ENCODE measurements at places on chromosomes 16 and 17.

- DNase-seq, result no peak
These were observed 8.0 kb downstream of the SEZ6 start for GRCh38 chr17:28997806-28998205.

DNA sequence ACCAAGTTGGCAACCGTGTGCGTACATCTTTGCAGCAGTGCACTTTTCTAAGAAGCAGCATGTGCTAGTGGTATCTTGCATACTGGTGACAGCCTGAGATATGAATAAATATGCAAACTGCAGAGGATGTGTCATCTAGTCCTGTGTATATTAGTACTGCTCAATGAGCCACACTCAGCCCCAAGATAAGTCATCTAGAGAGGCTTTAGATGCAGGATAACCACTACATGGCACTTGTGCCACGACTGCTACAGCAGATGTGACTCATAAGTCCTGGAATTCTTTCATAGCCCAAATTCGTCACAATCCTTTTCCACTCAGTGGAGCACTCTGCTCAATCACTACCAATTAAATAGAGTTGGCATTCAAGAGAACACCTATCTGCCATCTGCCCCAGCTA is 171.5 kb downstream of the AXIN2 start:
- no peak for DNase-seq

DNA sequence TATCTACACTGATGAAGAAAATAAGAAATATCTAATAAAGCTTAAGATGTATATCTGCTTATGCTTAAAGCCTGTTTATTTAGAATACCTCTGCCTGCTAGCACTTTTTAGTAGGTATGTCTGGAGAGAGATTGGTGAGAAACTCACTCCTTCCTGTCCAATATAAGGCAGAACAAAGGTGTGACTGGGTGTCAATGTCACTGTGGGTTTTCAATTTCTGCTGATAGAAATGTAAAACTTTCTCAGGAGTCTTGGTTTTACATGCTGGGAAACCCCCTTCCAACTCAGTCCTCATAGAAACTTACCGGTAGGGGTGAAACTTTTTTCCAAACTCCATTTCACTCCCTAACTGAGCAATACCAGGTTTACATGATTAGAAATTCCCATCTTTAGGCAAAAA is 17.8 kb upstream of the MPHOSPH6 start:
- no peak for DNase-seq

DNA sequence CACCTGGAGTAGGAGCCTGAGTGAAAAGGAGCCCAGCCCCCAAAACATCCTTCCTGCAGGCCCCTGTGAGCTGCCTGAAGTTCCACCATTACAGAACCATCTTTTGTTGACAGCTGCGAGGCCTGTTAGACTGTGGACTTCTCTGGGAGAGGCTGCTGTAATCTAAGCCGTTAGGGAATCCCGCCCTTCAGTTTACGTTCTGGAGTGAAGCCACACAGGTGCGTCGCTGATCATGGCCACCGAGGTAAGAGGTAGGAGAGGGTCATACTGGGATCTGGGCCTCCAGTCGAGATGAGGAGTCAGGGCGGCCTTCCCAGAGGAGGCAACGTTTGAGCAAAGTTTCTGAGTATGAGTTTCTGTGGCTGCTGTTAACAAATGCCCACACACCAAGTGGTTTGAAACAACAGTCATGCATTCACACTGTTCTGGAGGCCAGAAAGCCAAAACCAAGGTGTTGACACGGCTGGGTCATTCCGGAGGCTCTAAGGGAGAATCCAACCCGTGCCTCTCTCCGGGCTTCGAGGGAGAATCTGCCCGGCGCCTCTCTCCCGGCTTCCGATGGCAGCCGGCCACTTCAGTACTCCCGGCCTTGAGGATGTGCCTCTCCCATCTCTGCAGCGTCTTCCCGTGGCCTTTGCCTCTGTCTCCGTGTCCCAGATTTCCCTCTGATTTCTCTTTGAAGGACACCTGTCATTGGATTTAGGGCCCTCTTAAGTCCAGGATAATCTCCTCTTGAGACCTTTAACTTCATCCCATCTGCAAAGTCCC is 26.6 kb upstream of the ATP2C2 start:
- no peak for DNase-seq

DNA sequence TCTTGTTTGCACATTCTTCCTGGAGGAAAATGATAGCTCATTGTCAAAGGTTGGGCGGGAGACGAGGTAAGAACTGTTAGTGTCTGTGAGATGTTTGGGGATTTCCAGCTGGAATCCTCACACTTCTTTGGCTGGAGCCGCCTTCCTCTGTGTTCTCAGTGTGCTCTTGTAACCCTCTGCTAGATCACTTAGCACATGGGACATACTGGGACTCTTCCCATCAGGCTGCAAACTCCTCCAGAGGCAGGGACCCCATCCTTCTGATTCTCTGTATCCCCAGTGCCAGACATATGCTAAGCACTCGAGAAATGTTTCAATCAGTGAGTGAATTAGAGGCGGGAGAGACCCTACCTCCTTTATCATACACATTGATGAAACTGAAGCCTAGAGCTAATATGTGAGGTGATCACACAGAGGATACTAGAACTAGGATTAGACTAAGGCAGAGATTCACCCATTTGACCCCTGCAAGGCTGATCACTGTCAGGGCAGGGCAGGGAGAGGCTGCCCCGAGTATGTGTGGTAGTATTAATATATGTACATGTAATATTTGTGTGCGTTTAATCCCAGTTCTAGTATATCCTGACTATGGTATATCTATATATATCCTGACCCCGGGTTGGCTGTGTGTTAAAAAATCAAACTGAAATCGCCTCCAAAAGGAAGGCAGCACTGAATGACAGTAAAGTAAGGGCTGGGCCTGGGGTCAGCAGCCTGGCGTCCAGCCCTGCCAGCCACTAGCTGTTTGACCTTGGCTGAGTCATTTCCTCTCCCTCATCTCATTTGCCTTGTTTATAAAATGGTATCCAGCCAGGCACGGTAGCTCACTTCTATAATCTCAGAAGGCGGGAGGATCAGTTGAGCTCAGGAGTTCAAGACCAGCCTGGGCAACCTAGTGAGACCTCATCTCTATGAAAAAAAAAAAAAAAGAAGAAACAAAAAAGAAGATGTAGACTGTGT is 75.5 kb upstream of the TBX2 start:
- no peak for DNase-seq

- no peak for DNase-seq
These were observed 15.1 kb upstream of the CSNK2A2 start for GRCh38 chr16:58212824-58213655.

- no peak for DNase-seq
These were observed 27.0 kb downstream of the ABCC12 start for GRCh38 chr16:48128769-48129168.

DNA sequence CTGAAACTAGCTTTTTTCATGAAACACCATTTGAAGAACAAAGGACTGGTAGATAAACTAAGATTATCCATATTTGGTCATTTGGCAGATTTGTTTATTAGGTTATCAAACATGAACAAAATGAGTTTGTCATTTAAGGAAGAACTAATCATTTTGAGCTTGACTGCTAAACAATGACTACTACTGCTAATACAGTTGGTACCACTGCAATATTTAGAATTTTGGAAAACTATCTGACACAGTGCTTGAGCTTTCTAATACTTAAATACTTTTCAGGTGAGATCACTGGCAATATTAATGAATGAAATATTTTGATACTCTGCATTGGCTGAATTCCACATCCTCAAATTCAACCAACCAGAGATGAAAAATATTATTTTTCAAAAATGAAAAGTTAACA is 47.2 kb downstream of the MED13 start:
- no peak for DNase-seq

GRCh38 chr17:42880776-42881310 is 19.8 kb upstream of the G6PC1 start:
- DNase-seq, result no peak

GRCh38 chr16:14513389-14514107 is 116.5 kb downstream of the PARN start:
- no peak for DNase-seq

GRCh38 chr17:4703330-4703691 is 626 bp downstream of the PELP1 start:
- DNase-seq, result no peak

- DNase-seq, result no peak
These were observed 12.3 kb upstream of the EFCAB13 start for GRCh38 chr17:47311420-47311819.

DNA sequence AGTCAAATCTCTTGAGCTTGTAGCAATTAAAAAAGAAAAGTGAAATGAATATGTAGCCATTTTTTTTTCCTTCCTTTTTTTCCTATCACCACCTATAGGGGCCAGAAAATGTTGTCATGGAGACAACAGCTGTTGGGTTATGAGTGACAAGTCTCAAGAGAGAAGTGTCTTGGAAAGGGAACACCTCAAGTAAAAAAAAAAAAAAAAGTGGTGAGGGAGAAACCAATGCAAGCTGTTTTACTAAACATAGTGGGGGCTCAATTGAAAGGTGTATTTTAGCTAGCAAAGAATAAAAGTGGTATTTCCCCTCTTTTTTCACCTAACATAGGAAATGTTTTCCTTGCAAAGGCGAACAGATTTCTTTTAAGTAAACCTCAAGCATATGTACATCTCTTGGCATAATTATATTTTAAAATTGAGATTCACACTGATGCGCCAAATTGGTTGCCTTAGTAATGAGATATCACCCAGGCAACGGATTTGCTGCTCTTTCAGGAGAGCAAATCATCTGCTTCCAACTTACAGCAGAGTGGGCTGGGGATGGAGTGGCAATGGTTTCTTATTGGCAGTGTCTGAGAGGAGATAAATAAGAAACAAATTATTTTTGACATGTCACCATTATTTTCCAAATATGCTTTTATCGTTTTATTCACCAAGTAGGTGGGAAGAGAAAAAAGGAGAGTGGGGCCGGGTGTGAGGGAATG is 183.6 kb downstream of the MYO1D start:
- peak; percentile 21 for DNase-seq

GRCh38 chr16:56354746-56355145 is 70.6 kb downstream of the AMFR start:
- DNase-seq, result no peak

DNA sequence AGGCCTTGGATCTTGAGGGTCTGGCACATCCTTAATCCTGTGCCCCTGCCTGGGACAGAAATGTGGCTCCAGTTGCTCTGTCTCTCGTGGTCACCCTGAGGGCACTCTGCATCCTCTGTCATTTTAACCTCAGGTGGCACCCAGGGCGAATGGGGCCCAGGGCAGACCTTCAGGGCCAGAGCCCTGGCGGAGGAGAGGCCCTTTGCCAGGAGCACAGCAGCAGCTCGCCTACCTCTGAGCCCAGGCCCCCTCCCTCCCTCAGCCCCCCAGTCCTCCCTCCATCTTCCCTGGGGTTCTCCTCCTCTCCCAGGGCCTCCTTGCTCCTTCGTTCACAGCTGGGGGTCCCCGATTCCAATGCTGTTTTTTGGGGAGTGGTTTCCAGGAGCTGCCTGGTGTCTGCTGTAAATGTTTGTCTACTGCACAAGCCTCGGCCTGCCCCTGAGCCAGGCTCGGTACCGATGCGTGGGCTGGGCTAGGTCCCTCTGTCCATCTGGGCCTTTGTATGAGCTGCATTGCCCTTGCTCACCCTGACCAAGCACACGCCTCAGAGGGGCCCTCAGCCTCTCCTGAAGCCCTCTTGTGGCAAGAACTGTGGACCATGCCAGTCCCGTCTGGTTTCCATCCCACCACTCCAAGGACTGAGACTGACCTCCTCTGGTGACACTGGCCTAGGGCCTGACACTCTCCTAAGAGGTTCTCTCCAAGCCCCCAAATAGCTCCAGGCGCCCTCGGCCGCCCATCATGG is 4.0 kb upstream of the ADGRG3 start:
- DNase-seq, result no peak

DNA sequence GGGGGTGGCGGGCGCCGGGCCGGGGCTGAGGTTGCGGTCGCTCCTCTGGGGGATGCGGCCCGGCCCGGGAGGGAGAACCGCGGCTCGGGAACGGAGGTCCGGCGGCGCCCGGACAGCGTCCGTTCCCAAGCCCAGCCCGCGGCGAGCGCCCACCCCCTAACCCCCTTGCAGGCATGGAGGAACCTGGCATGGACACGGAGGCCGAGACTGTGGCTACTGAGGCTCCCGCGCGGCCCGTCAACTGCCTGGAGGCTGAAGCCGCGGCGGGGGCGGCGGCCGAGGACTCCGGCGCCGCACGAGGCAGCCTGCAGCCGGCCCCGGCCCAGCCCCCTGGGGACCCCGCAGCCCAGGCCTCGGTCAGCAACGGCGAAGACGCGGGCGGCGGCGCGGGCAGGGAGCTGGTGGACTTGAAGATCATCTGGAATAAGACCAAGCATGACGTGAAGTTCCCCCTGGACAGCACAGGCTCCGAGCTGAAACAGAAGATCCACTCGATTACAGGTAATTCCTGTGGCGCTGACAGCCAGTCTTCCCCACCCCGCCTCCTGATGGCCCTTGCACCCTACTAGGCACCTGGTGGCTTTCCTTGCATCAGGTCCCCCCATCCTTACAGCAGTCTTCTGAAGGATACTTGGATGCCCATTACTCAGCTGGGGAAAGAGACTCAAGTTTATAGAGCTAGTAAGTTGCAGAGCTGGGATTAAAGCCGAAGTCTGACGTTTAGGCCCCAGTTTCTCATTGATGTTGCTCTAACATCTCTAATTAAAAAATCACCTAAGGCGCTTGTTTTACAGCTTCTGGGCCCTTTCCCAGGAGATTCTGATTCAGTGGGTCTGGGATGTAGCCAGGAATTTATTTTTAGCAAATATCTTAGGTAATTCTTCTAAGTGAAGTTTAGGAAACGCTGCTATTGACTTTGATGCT is 514 bp downstream of the UBFD1 start:
- no peak for DNase-seq

- DNase-seq, result no peak
These were observed 173.3 kb upstream of the CACNG5 start for GRCh38 chr17:66661411-66662256.

- DNase-seq, result no peak
These were observed 51.8 kb upstream of the MAP3K14 start for GRCh38 chr17:45368651-45369050.

DNA sequence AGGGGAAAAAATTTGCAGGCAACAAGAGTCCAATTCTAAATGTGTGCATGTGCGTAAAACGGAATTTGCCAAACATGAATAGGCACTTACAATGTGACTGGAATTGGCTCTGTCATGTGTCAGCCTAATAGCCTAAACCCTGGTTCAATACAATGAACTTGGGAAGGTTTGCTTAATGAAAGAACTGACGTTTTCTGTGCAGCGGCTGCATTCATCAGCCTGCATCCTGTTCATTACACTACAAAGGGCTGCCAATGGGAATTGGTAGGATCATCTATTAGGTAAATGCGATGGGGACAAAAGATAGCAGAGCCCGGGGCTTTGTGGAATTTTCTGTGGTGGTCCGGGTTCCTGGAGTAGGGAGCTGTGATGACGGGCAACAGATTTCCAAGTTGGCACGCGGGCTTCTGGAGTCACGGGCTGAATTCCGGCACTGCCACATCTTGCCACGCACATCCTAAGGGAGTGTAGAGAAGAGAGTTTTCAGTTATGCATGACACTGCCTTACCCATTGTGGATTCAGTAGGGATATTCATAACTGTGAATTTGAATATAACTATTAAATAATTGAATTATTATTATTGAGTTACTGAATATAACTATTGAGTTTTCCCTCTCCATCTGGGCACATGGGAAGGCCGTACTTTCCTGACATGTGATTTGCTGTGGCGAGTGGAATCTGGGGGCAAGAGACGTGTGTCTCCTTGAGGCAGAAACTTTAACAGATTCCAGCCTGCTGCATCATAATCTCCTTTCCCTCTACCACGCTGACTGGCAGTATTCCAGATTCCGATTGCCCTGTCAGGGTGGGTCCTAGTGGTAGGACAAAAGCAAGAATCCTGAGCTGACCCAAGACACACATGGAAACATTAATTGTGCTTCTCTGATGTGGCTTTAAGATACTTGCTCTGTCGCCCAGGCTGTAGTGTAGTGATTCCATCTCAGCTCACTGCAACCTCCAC is 565.6 kb downstream of the WWOX start:
- no peak for DNase-seq
